Muscle of arm (tissue), 14 donors: ENCODE measurements at places on chromosomes 6 and 20.

DNA sequence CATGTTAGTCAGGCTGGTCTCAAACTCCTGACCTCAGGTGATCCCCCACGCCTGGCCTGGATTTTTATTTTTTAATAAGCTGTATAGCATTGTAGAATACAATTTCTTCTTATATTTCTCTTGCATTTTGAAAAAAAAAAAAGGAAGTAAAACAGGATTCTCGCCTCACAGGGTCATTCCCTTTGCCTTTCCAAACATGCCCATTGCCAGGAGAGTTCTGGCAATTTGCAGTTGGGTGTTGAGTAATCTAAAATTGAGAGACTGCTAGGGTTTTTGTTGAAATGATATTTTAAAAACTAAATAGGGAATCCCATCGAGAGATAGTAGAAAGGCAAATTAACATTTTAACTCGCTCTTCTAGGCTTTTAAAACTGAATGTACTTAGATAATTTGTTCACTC, 196.1 kb downstream of the JARID2 start:
- no peak for DNase-seq

DNA sequence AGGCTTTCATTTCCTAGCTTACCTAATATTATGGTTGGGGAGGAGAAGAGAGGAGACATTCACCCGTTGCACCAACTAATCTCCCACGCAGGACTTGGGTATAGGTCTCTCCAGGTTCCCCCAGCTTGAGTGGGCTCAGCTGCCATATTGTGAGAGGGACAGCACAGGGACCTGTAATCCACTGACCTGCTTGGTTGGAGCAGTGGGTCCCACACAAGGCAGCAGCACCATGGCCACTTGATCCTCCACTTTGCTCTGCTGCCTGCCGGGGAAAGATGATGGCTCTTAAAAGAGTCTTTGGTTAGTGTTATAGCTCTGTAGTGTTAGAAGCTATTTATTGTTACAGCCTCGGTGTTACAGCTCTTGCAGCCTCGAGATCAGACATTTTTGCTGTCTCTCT, 22.5 kb upstream of the ECHDC1 start:
- no peak for DNase-seq

DNA sequence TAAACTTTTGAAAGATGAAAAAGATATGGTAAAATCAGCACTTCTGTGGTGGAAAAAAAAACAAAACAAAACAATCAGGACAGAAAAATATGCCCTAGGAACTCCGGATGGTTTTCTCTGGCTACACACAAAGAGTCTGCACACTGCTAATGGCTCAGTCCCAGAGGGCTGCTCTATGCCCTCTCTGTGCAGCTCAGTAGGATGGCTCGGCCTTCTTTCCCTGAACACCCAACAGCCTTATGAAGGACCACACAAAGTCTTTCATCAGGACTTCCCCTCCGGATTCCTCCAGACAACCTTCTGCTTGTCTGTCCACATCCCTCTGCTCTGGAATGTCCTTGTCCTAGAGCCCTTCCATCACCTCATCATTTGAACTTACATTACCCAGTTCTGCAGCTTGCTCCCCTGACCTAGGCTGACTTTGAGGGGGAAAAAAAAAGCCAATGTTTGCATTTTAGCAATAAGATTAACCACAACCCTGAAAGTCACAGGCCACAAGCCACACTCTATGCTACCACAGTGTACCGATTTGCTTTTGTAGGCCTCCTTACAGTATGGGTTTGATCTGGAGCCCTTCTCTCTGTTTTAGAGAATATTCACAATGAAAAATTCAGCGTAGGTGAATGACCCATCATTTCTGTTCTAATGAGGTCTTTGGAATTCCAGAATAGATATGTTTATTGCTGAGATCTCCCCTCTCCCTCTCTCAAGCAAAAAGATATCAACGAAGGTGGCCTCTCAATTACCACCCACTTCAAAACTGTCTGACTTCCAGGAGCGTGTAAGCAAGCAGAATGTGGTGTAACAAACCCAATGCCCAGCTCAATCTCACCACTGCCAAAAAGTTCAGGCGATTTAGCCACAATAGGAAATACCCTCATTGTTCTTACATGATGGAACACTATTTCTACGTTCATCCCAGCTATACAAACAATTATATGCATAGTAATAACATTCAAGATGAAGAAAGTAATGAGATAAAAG, 164.0 kb downstream of the GMDS start:
- no peak for DNase-seq

DNA sequence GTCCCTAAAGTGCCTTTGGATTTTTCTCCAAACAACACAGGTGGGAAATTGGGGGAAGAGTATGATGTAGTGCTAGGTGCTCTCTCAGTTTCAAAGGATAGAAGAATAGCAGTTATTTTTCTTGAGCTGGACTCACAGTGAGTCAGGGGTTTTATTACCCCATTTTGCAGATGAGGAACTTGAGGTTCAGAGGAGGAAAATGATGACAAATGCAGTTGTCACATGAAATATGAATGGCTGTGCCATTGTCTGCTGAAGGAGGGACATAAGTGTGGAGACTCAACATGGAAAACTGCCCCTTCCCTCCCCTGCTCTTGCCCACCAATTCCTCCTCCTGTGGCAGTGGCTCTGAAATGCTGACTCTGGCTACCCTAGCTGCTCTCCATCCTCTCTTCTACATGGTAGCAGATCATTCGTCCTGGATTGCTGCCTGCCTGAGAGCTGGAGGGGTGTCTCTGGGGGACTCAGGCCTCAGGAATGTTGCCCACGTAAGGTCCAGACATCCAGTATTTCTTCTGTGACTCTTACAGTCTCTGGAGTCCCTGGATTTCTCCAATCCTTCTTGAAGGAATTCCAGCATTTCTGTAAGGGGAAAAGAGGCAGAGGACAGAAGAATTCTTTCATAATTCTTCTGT, 37.6 kb upstream of the EPB41L1 start:
- no peak for DNase-seq

GRCh38 chr20:13212750-13213149, 8.3 kb upstream of the ISM1 start:
- no peak for DNase-seq

GRCh38 chr6:41651962-41652657, 13.8 kb downstream of the MDFI start:
- DNase-seq, result no peak

DNA sequence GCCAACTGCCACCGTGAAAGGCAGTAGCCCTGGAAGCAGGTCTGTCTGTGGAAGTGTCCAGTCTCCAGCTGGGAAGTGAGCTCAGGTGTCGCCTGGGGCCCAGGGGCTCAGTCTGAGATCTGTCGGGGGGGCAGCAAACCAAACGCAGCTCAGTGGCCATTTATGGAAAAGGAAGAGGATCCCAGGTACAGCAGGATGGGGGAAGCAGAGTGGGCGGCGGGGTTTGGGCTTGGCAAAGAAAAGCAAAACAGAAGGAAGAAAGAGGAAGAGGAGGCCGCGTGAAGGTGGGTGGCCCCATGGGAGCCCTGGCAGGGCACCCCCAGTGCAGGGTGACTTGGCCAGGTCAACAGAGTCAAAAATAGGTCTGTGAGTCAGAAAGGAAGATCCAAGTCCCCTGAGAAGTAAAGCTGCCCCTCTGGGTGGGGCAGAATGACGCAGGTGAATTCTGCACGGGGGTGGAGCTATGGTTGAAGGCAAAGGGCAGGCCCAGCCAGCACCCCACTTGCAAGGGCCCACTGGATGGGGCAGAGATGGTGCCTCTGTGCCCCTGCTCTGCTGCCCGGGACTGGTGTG, 5.3 kb downstream of the PXDC1 start:
- DNase-seq, result no peak
